ENCODE measurements at places on chromosomes 4 and X.

- peak; percentile 38 for DNase-seq
Observed at GRCh38 chr4:139331185-139331584, 28.9 kb upstream of the NDUFC1 start.

GRCh38 chrX:10049236-10049635 lies 82.1 kb downstream of the CLDN34 start:
- DNase-seq: no peak

- DNase-seq: no peak
Observed at GRCh38 chr4:149062997-149063396, 620.8 kb upstream of the NR3C2 start.

GRCh38 chrX:19863212-19863856 lies 24.1 kb downstream of the SH3KBP1 start:
- DNase-seq: peak; percentile 44

GRCh38 chrX:146056511-146057081 lies 239.0 kb downstream of the SLITRK2 start:
- no peak for DNase-seq

- no peak for DNase-seq
Observed at GRCh38 chr4:154009191-154009590, 220.3 kb upstream of the SFRP2 start.

GRCh38 chr4:77699731-77700210 lies 94.2 kb downstream of the CXCL13 start:
- no peak for DNase-seq

DNA sequence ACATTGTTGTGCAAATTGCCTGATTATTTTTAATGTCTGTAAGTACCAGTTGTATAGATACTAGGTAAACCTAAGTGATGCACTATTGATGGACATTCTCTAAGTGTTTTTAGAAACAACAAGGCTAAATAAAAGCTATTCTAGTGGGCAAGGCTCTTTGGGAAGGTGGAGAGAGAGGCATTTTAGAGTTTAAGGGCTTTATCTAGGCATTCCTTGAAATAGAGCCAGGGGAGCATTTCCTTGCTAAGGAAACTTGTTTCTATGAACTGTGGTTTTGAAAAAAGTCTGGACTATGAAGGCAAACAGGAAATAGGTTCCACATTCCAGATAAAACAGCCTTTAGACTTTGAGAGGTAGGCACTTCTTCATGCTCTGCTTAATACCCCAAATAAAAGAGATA lies 23.8 kb downstream of the BMX start:
- no peak for DNase-seq

- no peak for DNase-seq
Observed at GRCh38 chrX:123736333-123736921, 3.6 kb upstream of the THOC2 start.

DNA sequence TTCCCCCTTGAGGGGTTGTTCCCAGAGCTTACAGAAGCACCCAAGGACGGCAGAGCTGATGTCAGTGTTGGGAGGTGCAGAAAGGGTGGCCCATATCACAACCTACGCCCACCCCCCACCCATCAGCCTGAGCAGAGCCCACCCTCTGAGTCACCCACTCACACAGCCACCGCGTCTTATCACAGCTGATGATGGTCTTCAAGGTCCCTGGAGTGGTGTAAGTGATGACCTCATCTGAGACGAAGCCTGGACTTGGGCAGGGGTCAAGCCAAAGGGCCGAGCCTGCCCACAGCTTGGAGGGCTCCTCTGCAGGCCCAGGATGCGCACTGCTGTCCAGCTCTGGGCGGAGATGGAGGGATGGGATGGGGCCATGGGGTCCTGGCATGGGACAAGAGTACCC lies 3.0 kb upstream of the HTRA3 start:
- no peak for DNase-seq

- DNase-seq: peak; percentile 96
Observed at GRCh38 chr4:140719022-140719421, 37.2 kb downstream of the TBC1D9 start.

GRCh38 chr4:53362093-53362492 lies 3.8 kb downstream of the SCFD2 start:
- no peak for DNase-seq

GRCh38 chrX:73213734-73214425 lies 771 bp downstream of the NAP1L2 start:
- DNase-seq: no peak

- no peak for DNase-seq
Observed at GRCh38 chrX:151393514-151393913, 3.5 kb upstream of the VMA21 start.

GRCh38 chrX:12142661-12143060 lies 4.4 kb downstream of the FRMPD4 start:
- DNase-seq: no peak

DNA sequence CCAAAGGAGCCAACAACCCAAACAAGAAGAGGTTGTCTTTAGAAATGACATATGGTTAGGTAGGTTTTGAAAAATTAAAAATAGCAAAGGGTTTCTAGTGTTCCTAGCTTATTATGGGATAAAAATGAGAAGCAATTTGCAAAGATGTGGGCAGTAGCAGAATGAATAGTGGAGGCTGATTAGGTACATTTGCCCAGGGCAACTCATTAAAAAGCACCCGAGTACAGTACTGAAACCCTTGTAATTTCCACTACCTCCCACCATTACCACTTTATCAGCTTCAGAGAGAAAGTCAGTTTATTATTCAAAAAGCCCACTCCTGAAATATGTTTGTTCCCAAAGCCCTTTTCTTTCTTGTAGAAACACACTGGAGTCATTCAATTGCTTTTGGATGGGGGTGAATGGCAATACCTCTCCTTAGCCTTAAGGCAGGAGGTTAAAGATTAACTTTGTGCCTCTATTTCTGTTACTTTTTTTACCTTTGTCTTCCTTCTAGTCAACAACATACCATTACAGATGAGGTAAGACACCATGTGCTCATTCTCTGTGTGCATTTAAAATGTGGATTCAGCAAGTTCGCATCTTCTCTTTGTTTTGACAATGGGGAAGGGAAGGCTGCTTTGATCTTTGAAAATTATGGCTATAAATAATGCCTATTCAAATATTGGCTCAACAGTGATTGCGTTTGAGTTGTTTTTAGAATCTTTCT lies 353.8 kb upstream of the CASK start:
- DNase-seq: no peak

GRCh38 chr4:128663325-128663724 lies 146.2 kb upstream of the JADE1 start:
- no peak for DNase-seq

DNA sequence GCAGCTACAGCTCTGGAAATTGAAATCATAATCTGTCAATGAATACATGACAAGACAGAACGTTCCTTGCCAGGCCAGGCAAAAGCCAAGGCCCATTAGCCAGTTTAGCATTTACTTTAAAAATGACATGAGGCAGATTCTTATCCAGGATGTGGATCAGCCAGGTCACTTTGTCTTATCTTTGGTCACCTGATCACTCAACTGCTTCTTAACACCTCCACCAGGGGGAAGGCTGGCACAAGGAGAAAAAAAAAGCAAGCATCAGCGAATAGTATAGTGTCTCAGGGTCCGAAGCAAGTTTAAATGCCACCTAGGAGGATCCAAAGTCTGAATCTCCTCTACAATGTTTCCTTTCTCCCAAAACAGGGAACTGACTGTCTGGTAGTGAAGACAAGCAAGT lies 18.8 kb downstream of the ATP1B4 start:
- no peak for DNase-seq

- DNase-seq: no peak
Observed at GRCh38 chr4:67035501-67035900, 509.8 kb downstream of the CENPC start.

- no peak for DNase-seq
Observed at GRCh38 chrX:97167333-97167732, 283.6 kb downstream of the RPA4 start.

GRCh38 chr4:128379860-128380259 lies 92.2 kb upstream of the PGRMC2 start:
- DNase-seq: no peak

DNA sequence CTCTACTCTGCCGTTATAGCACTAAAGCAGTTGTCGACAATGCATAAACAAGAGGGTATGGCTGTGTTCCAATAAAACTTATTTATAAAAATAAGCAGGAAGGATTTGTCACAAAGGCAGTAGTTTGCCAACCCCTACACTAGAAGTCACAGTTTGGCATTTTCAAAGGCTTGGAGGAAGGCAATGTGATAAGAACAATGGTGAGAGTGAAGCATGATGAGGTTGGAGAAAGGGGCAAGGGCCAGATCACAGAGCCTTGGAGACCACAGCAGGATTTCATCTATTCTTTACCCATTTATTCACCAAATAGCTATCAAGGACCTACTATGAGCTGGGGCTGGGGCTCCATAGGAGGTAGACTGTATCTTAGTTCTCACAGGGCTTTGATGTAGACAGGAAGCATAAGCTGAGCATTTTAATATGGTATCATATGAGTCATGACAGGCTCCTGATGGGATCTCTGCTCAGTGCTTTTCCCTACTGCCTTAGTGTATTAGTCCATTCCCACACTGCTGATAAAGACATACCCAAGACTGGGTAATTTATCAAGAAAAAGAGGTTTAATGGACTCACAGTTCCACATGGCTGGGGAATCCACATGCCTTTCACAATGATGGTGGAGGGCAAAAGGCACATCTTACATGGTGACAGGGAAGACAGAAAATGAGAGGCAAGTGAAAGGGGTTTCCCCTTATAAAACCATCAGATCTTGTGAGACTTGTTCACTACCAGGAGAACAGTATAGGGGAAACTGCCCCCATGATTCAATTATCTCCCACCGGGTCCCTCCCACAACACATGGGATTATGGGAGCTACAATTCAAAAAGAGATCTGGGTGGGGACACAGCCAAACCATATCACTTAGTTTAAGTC lies 58.9 kb downstream of the PPM1K start:
- DNase-seq: peak; percentile 43

GRCh38 chr4:118076958-118077766 lies 42.9 kb downstream of the NDST3 start:
- DNase-seq: peak; percentile 24

- DNase-seq: no peak
Observed at GRCh38 chrX:44514272-44514671, 28.4 kb downstream of the FUNDC1 start.

- DNase-seq: no peak
Observed at GRCh38 chr4:28227764-28228163, 1367.1 kb downstream of the STIM2 start.

DNA sequence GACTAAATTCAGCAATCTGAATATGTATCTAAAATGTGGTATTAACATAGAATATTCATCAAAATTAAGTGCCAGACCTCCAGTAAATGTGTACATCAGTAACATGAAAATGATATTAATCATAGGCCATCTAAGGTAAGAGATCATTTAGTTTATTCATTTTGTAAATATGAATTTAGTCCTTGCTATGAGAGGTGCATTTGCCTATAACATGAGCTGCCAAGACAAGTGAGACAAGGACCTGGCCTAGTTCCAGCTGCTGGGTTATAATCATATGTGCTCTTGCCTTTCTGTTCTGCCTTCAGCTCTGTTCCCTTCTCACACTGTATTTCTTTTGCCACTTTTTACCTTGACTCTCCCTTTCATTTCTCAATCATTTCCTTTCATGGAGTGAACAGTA lies 160.0 kb downstream of the STIM2 start:
- no peak for DNase-seq

DNA sequence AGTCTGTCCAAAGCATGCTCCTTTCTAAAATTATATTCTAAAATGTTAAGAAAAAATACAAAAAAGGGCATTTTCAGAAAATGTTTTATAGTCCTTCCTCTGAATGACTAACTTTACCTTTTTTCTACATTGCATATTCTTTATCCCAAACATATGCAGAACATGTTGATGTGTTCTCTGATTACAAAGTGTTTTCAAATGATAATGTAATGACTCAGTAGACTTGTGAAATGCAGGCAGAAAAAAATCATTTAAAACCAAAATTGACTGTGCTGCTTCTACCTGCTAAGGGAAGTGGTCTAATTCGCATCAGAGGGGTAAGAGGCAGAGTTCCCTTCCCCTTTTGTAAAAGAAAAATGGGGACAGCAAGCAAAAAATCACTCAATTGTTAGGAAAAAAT lies 22.7 kb upstream of the YTHDC1 start:
- no peak for DNase-seq

DNA sequence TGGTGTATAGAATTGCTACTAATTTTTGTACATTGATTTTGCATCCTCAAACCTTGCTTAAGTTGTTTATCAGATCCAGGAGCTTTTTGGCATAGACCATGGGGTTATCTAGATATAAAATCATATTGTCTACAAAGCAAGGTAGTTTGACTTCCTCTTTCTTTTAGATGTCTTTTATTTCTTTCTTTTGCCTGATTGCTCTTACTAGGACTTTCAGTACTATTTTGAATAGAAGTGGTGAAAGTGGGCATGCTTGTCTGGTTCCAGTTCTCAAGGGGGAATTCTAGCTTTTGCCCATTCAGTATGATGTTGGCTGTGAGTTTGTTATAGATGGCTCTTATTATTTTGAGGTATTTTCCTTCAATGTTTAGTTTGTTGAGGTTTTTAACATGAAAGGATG lies 187.9 kb upstream of the LCORL start:
- DNase-seq: no peak

GRCh38 chrX:134562002-134562401 lies 96.3 kb downstream of the PLAC1 start:
- DNase-seq: no peak

GRCh38 chrX:55867708-55868107 lies 150.2 kb downstream of the RRAGB start:
- no peak for DNase-seq

DNA sequence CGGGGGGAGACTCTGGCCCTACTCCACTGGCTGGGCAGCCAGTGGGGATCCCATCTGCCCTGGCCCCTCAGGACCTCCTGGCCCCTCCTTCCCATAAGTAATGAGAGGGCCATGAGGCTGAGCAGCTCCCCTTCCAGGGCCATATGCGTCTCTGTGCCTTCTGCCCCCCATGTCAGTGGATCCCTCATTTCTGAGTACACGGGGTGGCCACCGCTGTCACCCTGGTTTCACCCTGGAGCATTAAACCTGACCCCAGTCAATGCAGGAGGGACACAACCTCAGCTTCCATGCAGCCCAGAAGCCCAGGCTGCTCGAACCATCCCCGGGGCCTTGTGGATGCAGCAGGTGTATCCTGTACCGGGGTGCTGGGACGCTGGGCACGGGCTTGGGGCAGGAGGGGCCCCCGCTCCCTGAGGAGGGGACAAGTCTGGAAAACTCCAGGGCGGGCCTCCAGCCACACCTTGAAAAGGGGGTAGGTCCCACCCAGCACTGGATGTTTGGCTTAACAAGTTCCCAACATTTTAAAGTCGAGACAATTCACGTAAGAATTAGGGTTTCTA lies 24.2 kb downstream of the ATP5ME start:
- DNase-seq: no peak

DNA sequence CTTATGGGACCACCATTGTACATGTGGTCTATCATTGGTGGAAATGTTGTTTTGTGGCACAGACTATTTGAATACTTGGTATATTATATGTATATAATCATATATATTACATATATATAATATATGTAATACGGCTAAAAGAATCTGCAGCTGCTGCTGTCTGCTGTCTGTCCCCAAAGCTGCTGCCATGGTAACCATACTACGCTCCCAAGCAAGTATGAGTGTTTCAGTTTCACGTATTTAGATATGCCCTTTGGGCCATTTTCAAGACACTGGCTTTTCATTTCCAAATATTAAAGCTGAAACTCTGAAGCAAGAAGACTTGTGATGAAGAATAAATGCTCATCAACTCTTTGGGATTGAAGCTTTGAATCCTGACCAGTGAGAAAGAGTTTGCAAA lies 42.0 kb upstream of the ARSJ start:
- DNase-seq: no peak

All from inflammatory macrophage treated with lipopolysaccharide for 4 hours (primary cell).